HL-60 (cell line): ENCODE measurements at places on chromosomes 16 and 17.

DNA sequence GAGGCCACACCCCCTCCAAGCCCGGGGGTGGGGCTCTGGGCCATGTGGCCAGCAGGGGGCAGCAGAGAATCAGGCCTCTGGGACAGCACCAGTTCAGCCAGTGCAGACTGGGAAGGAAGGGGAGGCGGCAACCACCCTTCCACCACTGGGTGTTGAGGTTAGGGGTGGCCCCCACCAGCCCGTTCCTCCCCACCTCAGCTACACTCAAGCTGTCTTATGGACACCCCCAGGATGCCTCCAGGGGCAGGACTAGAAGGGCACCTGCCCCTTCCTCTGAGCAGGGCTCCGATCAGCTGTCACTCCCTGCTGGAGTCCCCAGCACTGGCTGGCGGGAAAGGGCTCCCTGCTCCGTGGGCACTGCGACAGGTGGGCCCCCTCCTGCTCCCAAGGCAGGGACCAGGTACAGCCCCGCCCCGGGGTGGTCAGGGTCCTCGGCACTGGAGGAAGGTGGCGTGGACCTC lies 21.8 kb downstream of the KATNB1 start:
- peak; percentile 84 for DNase-seq

DNA sequence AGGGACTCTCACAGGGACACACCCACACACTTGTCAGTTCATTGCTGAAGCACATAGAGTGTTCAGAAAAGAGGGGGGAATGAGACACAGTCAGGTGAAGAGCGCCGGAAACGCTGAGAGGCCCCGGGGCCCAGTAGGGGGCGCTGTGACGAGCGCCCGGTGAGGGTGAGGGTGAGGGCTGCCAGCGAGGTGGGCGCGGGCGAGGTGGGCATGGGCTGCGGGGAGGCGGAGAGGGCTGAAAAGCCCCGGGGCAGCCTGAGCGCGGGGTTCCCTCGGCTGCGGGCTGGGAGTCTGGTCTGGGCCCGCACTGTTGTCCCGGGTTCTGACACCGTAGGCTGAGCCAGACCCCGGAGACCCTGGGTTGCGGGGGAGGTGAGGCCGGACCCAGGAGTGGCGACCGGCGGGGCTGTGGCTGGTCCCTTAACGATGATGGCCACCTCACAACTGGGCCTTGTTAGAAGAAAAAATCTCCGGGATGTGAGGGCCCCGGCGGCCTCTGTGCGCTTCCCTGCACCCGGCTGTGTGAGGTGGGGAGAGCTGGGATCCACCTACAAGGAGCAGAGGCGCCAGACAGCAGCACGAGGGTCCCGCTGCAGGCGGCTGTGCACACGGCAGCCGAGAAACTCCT lies 91.4 kb downstream of the C16orf78 start:
- no peak for DNase-seq

DNA sequence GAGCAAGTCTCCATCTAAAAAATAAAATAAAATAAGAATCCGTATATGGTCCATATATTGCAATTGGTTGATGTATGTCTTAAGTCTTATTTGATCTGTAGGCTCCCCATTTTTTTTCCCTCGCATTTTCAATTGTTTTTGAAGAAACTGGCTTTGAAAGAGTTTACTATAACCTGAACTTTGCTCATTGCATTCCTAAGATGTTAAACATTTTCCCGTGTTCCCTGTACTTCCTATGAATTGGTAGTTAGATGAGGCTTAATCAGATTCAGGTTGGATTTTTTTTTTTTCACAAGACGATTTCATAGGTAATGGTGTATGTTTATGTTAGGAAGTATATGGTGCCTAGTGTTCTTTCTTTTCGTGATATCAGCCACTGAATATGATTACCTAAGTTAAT lies 3.3 kb downstream of the LRRC36 start:
- DNase-seq: no peak

DNA sequence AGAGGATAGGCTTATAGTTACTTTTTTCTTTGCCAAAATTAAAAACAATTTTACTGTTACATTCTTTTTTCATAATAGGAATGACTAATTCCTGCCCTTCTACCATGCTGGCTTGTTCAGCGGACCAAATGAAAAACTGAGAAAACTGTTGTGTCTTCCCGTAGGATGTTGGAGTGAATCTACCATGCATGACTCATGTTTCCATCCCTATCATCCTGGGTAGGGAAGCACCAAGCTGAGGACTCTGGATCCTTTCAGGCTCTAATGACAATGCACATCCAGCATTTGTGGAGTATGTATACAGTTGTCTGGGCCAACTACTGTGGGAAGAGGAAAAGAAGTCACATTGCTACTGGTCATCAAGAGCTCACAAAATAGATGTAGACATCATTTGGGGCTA lies 41.1 kb upstream of the DHX8 start:
- DNase-seq: no peak

GRCh38 chr16:79856581-79856980 lies 256.0 kb upstream of the MAF start:
- DNase-seq: no peak

GRCh38 chr17:40607641-40608040 lies 40.0 kb downstream of the SMARCE1 start:
- no peak for DNase-seq

GRCh38 chr16:77868052-77868451 lies 79.7 kb downstream of the VAT1L start:
- no peak for DNase-seq

DNA sequence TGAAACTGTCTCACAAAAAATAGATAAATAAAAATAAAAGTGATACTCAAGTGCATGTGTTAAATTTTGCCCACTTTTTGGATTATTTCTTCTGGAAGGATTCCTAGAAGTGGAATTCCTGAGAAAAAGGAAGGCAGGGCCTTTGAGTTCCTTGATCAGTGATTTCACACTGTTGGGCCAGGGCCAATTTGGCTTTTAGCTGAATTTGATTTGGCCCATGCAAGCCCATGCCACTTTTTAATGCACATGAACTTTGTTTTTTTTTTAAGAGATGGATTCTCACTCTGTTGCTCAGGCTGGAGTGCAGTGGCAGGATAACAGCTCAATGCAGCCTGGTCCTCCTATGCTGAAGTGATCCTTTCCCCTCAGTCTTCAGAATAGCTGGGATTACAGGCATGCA lies 96.3 kb downstream of the TNFRSF13B start:
- no peak for DNase-seq

DNA sequence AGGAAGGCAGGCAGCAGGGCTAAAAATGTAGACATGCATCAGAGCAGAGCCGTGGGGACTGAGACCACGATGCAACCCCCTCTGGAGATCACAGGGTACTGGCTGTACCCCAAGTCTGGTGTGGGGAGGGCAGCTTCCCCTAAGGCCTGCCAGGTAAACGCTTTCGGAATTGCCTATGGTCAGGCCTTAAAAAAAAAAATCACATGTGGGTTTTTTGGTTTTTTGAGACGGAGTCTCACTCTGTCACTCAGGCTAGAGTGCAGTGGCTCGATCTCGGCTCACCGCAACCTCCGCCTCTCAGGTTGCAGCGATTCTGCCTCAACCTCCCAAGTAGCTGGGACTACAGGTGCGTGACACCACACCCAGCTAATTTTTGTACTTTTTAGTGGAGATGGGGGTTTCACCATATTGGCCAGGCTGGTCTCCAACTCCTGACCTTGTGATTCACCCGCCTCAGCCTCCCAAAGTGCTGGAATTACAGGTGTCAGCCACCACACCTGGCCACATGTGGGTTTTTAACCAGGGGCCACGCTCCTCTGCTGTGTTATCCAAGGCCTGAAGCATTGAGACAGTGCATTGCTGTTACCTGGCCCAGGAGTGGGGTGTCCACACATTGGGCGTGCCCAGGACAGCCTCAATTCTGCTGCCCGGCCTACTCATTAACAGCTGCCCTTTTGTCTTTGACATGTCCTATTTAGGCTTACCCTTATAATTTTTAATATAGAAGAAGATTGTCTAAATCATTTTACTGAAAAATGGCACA lies 50.4 kb downstream of the LITAF start:
- no peak for DNase-seq

- DNase-seq: no peak
These were observed 9.5 kb downstream of the DOK4 start for GRCh38 chr16:57476546-57477410.

- DNase-seq: peak; percentile 64
These were observed at the start of gene ZNF18 for GRCh38 chr17:11997147-11997971. Gene ZNF18 (minus strand): TSS chr17:11997475. CDS start chr17:11992829, 4,646 bp downstream.
